ENCODE measurements at places on chromosomes 5 and 9.

- no peak for DNase-seq
Measured at GRCh38 chr5:179816401-179816795, 4.3 kb upstream of the SQSTM1 start.

- DNase-seq = no peak
Measured at GRCh38 chr9:7300484-7300883, 499.1 kb downstream of the DMAC1 start.

DNA sequence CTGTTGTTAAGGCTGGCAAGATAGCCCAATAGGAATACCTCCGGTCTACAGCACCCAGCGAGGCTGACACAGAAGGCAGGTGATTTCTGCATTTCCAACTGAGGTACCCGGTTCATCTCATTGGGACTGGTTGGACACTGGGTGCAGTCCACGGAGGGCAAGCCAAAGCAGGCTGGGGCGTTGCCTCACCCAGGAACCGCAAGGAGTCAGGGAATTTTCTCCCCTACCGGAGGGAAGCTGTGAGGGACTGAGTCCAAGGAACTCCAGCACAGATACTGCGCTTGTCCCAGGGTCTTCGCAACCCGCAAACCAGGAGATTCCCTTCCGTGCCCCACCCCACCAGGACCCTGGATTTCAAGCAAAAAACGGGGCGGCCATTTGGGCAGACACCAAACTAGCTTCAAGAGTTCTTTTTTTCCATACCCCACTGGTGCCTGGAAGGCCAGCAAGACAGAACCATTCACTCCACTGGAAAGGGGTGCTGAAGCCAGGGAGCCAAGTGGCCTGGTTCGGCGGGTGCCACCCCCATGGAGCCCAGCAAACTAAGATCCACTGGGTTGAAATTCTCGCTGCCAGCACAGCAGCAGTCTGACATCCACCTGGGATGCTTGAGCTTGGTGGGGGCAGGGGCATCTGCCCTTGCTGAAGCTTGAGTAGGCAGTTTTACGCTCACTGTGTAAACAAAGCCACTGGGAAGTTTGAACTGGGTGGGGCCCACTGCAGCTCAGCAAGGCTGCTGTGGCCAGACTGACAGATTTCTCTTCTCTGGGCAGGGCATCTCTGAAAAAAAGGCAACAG is 647.2 kb downstream of the BNC2 start:
- DNase-seq = no peak

- no peak for DNase-seq
Measured at GRCh38 chr9:76316069-76316468, 78.2 kb downstream of the RFK start.

GRCh38 chr5:73815631-73816030 is 189.6 kb downstream of the ARHGEF28 start:
- DNase-seq = no peak

DNA sequence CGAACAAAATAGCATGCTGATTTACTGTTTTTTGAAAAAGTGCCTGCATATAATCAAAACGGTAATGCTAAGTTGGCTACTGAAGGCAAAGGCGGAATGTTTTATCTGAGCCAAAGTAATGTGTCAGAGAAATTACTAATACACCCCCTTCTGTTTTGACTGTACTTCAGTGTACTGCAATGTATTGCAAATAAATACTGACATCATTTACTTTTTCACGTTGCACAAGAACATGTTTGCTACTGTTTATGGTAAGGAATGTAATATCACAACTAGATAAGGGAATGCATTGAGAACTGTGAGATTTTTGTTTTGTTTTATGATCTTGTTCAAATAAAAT is 813 bp upstream of the AGTPBP1 start:
- DNase-seq = no peak

DNA sequence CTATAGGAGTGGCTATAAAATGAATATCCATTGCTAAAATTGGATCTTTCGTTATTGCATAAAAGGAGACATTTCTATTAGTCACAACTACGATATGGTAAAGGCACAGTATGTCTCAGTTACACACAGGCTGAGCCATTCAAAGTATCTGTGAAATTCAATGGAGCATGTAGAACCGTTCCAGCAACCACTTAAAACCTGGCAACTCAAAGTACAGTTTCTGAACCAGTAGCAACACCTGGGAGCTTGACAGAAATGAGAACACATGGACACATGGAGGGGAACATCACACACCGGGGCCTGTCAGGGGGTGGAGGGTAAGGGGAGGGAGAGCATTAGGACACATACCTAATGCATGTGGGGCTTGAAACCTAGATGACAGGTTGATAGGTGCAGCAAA is 15.4 kb downstream of the POC5 start:
- DNase-seq = no peak

DNA sequence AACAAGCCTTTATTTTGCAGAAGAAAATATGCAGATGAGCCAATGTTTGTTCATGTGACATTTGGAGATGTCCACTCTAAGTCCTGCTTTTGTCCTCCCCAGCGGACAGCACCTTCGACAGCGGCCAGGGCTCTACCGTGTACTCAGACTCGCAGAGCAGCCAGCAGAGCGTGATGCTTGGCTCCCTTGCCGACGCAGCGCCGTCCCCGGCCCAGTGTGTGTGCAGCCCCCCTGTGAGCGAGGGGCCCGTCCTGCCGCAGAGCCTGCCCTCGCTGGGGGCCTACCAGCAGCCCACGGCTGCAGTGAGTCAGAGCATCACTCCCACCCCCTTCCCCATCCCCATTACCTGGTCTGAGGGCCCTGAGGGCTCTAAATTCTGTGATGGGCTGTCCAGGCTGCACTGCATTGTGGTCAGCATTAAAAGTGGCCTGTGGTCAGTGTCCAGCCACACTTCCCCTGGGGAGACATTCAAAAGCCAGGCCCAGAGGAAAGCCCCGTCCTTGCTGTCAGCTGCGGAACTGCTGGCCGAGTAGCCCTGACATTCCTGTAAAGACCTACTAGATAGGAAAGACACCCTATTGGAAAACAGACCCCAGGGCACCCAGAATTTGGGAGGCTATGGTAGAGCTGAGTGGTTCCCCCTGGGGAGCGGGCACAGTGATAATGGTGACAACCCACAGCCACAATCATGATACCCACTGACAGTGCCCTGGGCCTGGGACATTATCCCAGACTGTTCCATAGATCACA is 69.0 kb downstream of the WNK2 start:
- DNase-seq = no peak

DNA sequence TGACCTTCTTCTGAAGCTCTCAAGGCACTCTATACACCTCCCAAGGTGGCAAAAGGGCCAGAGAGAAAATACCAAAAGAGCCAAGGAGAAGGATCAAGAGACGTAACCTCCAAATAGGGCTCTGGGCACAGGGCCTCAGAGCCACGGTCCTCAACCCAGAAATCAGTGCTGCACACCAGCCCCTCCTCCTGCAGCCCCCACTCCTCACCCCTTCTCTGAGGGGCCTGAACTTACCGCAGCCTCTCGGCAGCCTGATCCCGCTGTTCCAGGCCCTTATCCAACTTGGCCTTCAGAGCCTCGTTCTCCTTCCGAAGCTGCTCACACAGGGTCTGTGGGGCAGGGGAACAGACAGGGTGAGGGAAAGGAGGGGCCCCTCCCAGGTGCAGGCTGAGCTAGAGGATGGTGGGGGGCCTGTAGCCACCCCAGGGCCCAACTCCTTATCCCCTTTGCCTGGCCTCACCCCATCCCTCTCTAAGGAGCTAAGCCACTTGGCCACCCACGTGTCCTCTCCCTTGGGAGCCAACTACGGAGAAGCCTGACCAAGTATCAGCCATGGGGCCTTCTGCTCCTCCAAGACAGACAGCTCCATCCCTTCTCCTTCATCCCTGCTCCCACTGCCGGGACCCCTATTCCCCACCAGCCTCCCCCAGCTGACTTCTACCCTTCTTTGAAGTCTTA is 28.8 kb downstream of the TNIP1 start:
- no peak for DNase-seq
